ENCODE measurements at places on chromosomes 2 and 18. TPM values are rescaled to one million over a fixed set of nuclear protein-coding genes. Genes with fewer than 3 reads are reported as not detected.
A peak's percentile ranks its signal among the peaks of the same experiment; 100 is the strongest.

DNA sequence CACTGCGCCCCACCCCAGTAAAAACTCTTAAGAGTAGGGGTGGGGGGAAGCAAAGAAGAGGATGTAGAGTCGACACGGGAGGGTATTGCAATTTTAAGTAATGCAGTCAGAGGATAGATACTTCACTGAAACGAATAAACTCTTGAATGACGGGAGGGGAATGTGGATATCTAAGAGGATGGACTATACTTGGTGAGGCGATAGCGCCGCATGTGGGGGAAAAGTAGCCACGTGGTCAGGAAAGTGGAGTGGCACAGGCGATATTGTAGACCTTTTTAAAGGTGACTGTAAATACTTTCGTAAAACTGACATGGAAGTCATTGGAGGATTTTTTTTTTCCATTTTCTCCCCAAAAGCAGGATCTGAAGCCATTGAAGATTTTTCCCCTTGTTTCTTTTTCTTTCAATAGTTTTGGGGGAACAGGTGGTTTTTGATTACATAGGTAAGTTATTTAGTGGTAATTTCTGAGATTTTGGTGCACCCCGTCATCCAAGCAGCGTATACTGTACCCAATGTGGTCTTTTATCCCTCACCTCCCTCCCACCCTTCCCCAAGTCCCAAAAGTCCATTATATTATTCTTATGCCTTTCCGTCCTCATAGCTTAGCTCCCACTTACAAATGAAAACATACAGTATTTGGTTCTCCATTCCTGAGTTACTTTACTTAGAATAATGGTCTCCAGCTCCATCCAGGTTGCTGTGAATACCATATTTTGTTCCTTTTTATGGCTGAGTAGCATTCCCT, 13.8 kb downstream of the CLK1 start:
- peaks cover 48% of the 10 kb centered on the region for H3K36me3 ChIP-seq
- H3K27ac ChIP-seq, result peak overlapping the region; percentile 26
- no peaks in the 10 kb centered on the region for H3K27me3 ChIP-seq
- DNase-seq, result no peak
- peaks cover 2% of the 10 kb centered on the region for H3K4me1 ChIP-seq
- H3K4me3 ChIP-seq, result no peak overlapping the region

- H3K36me3 ChIP-seq, result no peaks in the 10 kb centered on the region
- no peaks in the 10 kb centered on the region for H3K4me1 ChIP-seq
- no peaks in the 10 kb centered on the region for H3K27me3 ChIP-seq
- no peak overlapping the region for H3K4me3 ChIP-seq
These were observed 520.1 kb downstream of the LRP1B start for GRCh38 chr2:141610564-141611175.

DNA sequence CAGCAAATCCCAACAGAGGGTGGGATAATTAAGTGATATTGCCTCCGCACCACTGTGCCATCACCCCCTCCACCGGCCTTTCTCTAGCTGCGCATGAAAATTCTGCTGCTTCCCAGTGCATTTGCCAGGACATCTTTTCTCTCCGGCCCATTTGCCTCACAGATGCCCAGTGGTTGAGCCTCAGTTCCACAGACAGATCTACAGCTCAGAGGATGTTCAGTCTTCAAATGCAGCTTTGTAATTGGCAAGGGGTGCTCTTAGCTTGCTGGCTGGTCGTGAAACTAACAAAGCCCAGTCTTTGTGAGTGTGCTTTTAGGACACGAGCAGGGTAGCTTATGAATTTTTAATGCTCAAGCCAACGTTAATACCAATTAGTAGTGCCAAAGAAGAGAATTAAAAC, 253.3 kb upstream of the REV1 start:
- no peak for DNase-seq
- no peaks in the 10 kb centered on the region for H3K36me3 ChIP-seq
- no peak overlapping the region for H3K4me3 ChIP-seq
- H3K27ac ChIP-seq, result no peak overlapping the region

The TNFAIP6 gene
- total RNA-seq, result not detected
